ENCODE measurements at places on chromosomes 2 and 18.

GRCh38 chr2:205673312-205673711 lies 9.0 kb upstream of the NRP2 start:
- no peak for DNase-seq

GRCh38 chr2:206800506-206801417 lies 35.4 kb downstream of the FASTKD2 start:
- peak; percentile 55 for DNase-seq

DNA sequence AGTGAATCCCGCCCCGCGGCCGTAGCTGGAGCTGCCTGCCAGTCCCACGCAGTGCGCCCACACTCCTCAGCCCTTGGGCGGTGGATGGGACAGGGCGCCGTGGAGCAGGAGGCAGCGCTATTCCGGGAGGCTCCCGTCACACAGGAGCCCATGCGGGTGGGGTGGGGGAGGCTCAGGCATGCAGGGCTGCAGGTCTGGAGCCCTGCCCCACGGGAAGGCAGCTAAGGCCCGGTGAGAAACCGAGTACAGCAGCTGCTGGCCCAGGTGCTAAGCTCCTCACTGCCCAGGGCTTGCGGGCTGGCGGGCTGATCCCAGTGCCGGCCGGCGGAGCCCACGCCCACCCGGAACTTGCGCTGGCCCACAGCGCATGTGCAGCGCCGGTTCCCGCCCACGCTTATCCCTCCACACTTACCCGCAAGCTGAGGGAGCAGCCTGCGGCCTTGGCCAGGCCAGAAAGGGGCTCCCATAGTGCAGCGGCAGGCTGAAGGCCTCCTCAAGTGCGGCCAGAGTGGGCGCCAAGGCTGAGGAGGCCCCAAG lies 1152.8 kb upstream of the CELF4 start:
- DNase-seq = no peak

GRCh38 chr2:44168681-44169154 lies at the start of gene PPM1B:
Gene PPM1B (plus strand): TSS chr2:44168875. CDS start chr2:44201200, 32,325 bp downstream.
- DNase-seq = no peak

GRCh38 chr2:115543024-115543423 lies 1100.6 kb downstream of the DPP10 start:
- DNase-seq = no peak

- DNase-seq = no peak
These were observed 79.8 kb upstream of the FZD7 start for GRCh38 chr2:201953880-201954279.

DNA sequence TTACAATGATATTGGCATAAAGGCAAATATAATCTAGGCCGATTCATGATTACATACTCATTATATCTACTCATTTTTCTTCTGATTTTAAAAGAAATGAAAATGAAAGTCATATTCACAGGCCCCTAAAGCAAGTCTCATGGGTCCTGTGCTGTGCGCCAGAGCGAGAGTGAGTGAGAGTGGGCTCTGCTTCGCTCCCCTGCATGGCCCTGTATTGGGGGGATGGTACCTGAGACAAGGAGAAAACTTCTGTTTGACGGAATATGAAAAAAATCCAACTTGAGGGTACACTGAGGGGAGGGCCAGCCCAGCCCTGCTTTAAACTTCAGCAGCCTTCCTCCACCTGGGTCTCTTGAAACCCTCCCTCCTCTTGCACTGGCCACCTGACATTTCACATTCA lies 81.4 kb upstream of the RGPD5 start:
- DNase-seq = no peak

GRCh38 chr2:54577944-54578647 lies 122.0 kb downstream of the SPTBN1 start:
- DNase-seq = no peak

- DNase-seq = no peak
These were observed 40.5 kb downstream of the ABCG8 start for GRCh38 chr2:43879261-43879660.

GRCh38 chr2:227642656-227643055 lies 23.9 kb upstream of the SCYGR5 start:
- no peak for DNase-seq

- no peak for DNase-seq
These were observed 36.7 kb downstream of the SLC9A4 start for GRCh38 chr2:102509749-102510148.

DNA sequence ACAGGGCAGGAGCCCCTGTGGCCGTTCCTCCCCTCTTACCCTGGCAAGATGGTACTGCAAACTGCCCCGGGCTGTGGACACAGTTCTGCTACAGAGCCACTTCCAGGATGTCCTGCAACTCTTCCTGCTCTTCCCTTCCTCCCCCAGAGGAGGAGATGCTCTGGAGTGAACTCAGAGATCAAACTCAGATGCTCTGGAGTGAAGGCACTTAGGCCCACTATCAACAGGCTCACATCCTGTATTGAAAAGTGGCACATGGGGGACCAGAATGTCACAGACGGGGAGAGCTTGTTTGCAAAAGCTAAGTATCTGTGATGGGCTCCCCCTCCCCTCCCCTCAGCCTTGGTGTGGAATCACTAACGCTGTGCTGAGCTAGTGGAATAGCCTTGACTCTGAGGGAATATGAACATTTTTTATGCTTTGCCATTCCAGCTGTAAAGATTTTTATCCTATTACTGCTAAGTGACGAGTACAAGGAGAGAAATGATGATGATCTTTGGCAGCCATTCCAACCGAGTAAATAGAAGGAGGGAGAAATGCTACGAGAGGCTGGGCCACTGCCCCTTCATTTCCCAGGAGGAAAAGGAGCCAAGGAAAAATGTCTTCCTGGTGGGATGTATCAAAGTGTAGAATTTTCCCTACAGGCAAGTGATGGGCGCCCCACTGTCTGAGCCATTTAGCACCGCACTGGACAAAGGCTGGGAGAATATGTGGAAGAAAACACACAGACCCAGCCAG lies 152.6 kb downstream of the GALNT14 start:
- no peak for DNase-seq

DNA sequence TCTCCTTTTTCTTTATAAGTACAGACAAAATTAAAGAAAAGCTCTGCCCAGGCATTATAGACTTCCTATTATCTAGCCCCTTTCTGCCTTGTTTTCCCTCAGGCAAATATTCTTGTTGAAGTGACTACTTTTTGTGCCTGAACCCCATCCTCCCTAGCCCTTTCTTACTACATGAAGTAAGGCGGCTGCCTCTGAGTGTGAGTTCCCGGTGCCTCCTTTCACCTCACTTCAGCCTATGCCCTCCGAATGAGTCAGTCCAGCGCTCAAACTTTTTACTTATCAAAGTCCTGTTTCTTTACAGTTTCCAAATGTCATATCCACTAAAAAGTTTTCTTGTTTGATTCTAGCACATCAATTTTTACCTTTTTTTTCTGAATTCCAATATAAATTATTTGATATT lies 778.3 kb upstream of the NRXN1 start:
- DNase-seq = no peak

DNA sequence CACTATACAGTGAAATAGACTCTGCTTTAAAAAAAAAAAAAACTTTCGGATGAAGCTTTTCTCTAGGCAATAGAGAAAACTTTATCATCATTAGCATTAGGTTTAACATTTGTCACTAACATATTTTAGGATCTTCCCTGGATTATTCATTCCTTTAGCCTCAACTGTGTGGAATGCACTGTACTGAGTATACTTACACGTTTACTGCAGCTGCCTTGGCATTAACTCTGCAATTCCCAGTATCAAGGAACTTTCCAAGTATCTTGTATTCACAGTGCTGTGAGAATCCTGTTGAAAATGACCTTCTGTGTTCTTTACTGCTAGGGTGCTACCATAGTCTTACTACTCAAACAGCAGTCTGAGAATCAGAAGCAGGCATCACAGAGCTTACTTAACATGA lies 328.2 kb upstream of the COL3A1 start:
- DNase-seq = no peak

DNA sequence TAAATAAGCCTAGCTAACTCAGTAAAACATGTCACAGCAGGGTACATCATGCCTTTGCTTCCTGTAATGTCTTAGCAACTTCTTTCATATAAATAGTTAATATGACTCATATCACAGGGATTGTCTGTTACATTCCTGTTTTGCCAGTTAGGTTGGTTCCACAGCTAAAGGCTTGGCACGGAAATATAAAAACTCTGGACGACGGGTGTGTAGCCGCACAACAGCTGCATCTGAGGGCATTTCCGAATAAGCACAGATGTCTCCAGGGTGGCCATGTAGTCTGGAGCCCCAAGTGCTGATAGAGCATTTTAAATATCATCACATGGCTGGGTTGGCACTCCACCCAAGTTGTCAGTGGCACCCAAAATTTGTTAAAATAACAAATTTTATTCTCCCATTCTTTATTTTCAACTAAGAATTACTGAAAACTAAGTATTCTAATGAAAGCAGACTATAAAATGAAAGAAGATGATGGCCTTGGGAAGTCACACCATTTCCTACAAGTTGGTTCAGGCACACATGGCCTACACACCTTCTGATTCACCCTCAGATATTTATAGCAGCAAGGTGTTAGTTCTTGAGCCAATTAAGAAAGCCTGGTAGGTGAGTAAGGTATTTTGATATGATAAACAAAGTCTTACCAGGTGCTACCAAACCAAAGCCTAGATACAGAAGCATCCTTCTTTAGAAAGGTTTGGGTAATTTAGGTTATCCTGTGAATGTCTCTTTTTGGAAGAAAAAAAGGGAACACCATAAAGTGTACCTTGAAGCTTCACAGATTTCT lies 61.8 kb upstream of the STK17B start:
- no peak for DNase-seq

GRCh38 chr2:61492476-61492875 lies 21.6 kb upstream of the USP34 start:
- DNase-seq = no peak

DNA sequence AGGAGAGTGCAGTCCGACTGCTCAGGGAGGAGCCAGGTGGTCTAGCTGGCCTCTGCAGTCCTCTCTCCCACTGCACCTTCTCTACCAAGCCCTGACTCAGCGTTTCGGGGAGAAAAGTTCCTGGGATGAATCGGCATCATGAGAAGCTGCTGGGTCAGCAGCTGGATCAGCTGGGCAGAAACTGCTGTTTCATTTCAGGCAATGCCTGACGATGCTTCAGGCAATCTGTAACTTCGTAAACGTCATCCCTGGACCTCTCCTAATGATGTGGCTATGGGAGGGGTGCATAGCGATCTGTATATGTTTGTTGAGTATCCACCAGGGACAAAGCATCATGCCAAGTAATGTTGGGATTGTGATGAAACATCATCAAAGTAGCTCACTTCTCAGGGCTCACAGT lies 20.7 kb downstream of the LIPG start:
- no peak for DNase-seq

- DNase-seq = no peak
These were observed 26.9 kb downstream of the KLHL29 start for GRCh38 chr2:23411752-23412431.

GRCh38 chr2:169286624-169287231 lies 75.6 kb downstream of the LRP2 start:
- no peak for DNase-seq

- DNase-seq = no peak
These were observed 130.7 kb upstream of the GPC1 start for GRCh38 chr2:240304746-240305161.

DNA sequence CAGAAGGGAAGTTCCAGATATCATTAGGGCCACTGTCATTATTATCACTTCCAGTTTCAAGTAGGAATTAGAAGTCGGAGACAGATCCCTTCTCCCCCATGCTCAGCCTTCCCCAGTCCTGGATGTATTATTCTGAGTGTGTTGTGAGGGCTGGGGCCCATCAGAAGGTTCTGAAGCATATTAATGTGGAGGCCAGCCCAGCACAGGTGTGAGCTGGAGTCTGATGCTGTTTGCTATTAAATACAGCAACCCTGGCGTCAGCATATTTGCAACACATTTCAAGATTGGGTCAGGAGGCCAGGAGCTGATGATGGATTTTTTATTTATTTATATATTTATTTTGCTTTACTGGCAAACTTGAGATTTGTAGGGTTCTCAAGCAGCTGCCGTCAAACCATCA lies 195.2 kb downstream of the NRP2 start:
- DNase-seq = no peak

DNA sequence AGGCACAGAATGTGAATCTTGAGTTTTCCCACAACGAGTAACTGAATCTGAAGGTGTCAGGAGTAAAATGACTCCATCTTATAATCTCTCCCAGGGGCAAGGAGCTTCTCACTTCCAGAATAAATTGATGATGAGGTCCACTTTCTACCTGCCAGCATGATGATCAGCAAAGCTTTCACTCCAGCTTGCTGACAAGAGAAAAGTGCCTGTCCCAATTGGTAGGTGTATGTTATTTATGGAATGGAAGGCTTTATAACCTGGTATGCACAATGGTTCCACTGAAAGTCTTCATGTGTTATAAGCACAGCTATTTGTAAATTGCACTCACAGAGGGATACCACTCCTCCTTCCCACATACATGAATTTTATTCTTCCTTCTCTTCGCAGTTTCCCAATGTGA lies 401.0 kb upstream of the UBE2E3 start:
- DNase-seq = no peak

DNA sequence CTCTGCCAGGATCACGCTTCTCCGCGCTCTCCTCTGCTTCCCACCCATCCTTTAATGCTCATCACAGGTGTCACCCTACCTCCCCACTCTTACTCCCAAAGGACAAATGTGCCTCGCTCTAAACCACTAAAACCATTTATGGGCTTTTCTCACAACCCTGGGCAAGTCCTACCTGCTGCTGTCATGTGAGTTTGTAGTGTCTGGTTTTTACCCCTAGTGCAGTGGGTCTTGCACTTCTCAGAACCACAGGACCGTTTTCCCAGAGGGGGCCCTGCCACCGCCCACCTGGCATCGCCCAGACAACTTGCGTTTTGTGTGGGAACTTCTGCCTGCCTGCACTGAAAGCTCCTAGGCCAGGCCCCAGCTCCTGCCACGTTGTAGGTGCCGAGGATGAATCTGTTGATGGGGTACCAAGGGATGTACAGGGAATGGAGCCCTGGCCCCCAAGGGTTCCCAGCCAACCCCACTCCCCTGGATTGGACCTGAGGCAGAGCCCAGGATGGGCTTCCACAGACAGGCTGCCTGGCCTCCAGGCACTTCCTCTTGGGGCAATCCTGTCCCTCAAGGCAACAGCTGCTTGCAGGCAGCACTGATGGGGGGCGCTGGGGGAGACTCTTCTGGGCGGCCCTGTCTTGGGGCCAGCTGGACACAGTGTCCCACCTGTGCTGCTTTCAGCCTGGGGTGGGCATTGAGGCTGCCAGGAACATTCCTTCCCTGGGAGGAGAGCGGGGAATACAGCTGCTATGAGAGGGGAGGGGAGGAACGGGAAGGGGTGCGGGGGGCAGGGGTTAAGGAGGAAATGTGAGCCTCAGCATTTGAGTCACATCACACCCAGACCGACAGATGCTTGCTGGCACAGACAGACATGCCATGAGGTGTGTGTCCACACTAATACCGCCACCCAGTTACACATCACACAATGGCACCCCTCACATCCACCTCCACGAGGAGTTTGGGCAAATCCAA lies 176.3 kb downstream of the ZFP36L2 start:
- no peak for DNase-seq

- DNase-seq = no peak
These were observed 7.0 kb downstream of the ZEB2 start for GRCh38 chr2:144512891-144513351.

All from NCI-H2029 treated with DMSO at 0.1 percent for 48 hours (cell line).